Activated naive CD8-positive, alpha-beta T cell treated with anti-CD3 and anti-CD28 coated beads, Interleukin-2, amount 10 ng/mL, durations not matched to agents 7 days and 5 days (primary cell): ENCODE measurements at places on chromosomes 2 and 18. TPM values are rescaled to one million over a fixed set of nuclear protein-coding genes. Genes with fewer than 3 reads are reported as not detected.

- H3K4me1 ChIP-seq, result peaks cover 39% of the 10 kb centered on the region
- H3K36me3 ChIP-seq, result no peaks in the 10 kb centered on the region
- no peak for DNase-seq
- no peaks in the 10 kb centered on the region for H3K27me3 ChIP-seq
- H3K27ac ChIP-seq, result peak overlapping the region; percentile 99
- H3K4me3 ChIP-seq, result no peak overlapping the region
Measured at GRCh38 chr2:127086990-127087790, 19.8 kb downstream of the BIN1 start.

- H3K27ac ChIP-seq, result no peak overlapping the region
- H3K27me3 ChIP-seq, result peaks cover 6% of the 10 kb centered on the region
- no peaks in the 10 kb centered on the region for H3K4me1 ChIP-seq
- no peak for DNase-seq
Measured at GRCh38 chr18:45167631-45168280, 447.5 kb upstream of the SLC14A2 start.

- no peaks in the 10 kb centered on the region for H3K36me3 ChIP-seq
- no peak overlapping the region for H3K27ac ChIP-seq
- H3K27me3 ChIP-seq, result peaks cover 3% of the 10 kb centered on the region
- no peaks in the 10 kb centered on the region for H3K4me1 ChIP-seq
- no peak for DNase-seq
Measured at GRCh38 chr2:164920430-164920829, 34.9 kb downstream of the SLC38A11 start.

- peak overlapping the region; percentile 92 for H3K27ac ChIP-seq
- peaks cover 7% of the 10 kb centered on the region for H3K36me3 ChIP-seq
- peak; percentile 75 for DNase-seq
- H3K4me1 ChIP-seq, result peaks cover 41% of the 10 kb centered on the region
Measured at GRCh38 chr2:55049043-55049820, 1.0 kb downstream of the RTN4 start.

Gene GALNT3
- 4.7 TPM for total RNA-seq

Gene CPS1
- 0.68 TPM for total RNA-seq
